CD8-positive, alpha-beta memory T cell (primary cell): ENCODE measurements at places on chromosomes 5 and 9. TPM values are rescaled to one million over a fixed set of nuclear protein-coding genes. Genes with fewer than 3 reads are reported as not detected.

DNA sequence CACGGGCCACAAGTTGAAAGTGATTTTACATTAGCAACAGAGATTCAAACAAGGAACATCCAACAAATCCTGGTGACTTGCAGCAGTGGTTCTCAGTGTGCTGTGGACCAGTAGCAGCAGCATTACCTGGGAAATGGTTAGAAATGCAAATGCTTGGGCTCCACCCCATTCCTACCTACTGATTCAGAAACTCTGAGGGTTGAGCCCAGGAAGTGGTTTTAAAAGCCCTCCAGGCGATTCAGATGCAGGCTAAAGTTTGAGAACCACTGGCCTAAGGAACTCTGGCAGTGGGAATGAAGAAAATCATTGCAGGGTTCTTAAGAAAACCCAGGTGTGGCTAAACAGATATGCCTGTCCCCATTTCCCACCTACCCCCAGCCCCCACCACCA lies 398.8 kb downstream of the ENC1 start:
- no peak for DNase-seq
- H3K36me3 ChIP-seq: no peaks in the 10 kb centered on the region
- no peaks in the 10 kb centered on the region for H3K27me3 ChIP-seq

- H3K4me1 ChIP-seq: peaks cover 3% of the 10 kb centered on the region
- no peaks in the 10 kb centered on the region for H3K36me3 ChIP-seq
- no peaks in the 10 kb centered on the region for H3K27me3 ChIP-seq
- H3K27ac ChIP-seq: no peak overlapping the region
- no peak overlapping the region for H3K4me3 ChIP-seq
Measured at GRCh38 chr5:65830856-65831255, 95.5 kb upstream of the ERBIN start.

DNA sequence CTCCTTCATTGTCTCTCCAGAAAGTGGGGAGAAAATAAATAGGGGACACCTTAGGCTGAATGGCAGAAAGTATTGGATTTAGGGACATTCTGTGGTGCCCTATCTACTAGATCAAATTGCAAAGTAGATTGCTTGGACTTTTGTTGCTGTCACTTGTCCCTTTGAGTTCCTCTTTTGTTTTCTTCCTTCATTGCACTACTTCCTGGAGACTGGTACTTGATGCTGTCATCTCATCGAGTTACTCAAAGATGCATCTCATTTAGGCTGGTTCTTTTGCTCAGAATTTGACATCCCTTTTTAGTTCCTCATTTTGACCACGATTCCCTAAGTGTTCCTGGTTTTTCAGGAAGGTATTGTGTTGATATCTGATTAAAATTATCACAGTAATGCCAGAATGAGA lies 137.6 kb downstream of the ADGRV1 start:
- H3K27ac ChIP-seq: no peak overlapping the region
- no peaks in the 10 kb centered on the region for H3K36me3 ChIP-seq

GRCh38 chr5:154630410-154630809 lies 124.8 kb upstream of the LARP1 start:
- no peaks in the 10 kb centered on the region for H3K27me3 ChIP-seq
- H3K36me3 ChIP-seq: no peaks in the 10 kb centered on the region
- H3K27ac ChIP-seq: no peak overlapping the region
- no peak for DNase-seq
- H3K4me3 ChIP-seq: no peak overlapping the region

BSPRY gene
- 0.55 TPM for polyA plus RNA-seq

ELL2 gene
- 5.0 TPM for polyA plus RNA-seq

- no peaks in the 10 kb centered on the region for H3K4me1 ChIP-seq
- DNase-seq: no peak
- no peaks in the 10 kb centered on the region for H3K27me3 ChIP-seq
Measured at GRCh38 chr5:101943784-101944183, 352.3 kb downstream of the SLCO4C1 start.

PCDHGA4 gene
- not detected for polyA plus RNA-seq

OSTF1 gene
- polyA plus RNA-seq: 170 TPM

KIAA1958 gene
- 2.4 TPM for polyA plus RNA-seq

- H3K27me3 ChIP-seq: no peaks in the 10 kb centered on the region
- no peak for DNase-seq
- no peak overlapping the region for H3K4me3 ChIP-seq
- no peak overlapping the region for H3K27ac ChIP-seq
Measured at GRCh38 chr9:80732506-80732905, 956.8 kb downstream of the TLE1 start.

LCN15 gene
- not detected for polyA plus RNA-seq

OGN gene
- polyA plus RNA-seq: 0.18 TPM

DNA sequence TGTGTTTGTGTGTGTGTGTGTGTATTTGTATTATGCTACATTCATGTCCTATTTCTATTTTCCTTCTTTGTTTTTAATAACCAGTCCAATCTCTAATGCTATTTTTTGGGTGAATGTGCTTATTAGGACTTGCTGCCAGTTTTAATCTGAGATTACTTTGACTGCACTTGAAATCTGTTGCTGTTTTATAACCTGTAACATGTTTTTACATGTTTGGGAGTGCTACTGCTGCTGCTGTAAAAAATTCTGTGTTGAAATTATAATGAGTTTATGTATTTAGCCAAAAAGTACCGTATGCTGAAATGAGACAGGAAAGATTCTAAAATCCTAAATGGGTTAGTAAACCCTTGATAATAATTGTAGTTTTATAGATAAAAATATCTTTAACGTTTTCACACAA lies 104.7 kb upstream of the SSBP2 start:
- no peak overlapping the region for H3K27ac ChIP-seq
- H3K36me3 ChIP-seq: no peaks in the 10 kb centered on the region
- no peak overlapping the region for H3K4me3 ChIP-seq
- no peak for DNase-seq
- H3K27me3 ChIP-seq: no peaks in the 10 kb centered on the region

ADAM19 gene
- 4.1 TPM for polyA plus RNA-seq

DNA sequence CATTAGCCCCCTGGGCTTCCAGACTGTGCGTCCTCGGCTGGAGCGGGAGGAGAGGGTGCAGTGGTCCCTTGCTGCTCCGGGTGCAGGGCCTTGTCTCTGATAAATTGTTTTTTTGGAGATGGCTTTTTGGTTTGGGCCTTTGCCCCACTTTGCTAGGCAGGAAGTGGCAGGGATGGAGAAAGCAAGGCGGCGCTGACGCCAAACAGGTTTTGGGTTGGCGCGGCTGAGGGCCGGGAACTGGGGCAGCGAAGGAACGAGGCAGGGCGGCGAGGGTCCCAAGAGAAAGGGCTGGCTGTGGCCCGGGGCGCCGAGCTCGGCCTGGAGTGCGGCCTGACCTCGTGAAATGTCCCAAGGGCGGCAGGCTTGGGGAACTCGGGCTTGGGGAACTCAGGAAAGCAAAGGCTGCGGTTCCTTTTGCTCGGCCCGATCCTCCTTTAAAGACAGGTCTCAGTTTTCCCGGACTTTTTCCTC lies 4.1 kb downstream of the LHX2 start:
- DNase-seq: no peak
- H3K4me3 ChIP-seq: no peak overlapping the region
- H3K27ac ChIP-seq: no peak overlapping the region
- H3K36me3 ChIP-seq: no peaks in the 10 kb centered on the region
- peaks cover 69% of the 10 kb centered on the region for H3K27me3 ChIP-seq

- DNase-seq: no peak
- no peaks in the 10 kb centered on the region for H3K4me1 ChIP-seq
- no peak overlapping the region for H3K27ac ChIP-seq
- H3K4me3 ChIP-seq: no peak overlapping the region
- no peaks in the 10 kb centered on the region for H3K36me3 ChIP-seq
Measured at GRCh38 chr5:72723581-72723980, 92.9 kb upstream of the TNPO1 start.

DNA sequence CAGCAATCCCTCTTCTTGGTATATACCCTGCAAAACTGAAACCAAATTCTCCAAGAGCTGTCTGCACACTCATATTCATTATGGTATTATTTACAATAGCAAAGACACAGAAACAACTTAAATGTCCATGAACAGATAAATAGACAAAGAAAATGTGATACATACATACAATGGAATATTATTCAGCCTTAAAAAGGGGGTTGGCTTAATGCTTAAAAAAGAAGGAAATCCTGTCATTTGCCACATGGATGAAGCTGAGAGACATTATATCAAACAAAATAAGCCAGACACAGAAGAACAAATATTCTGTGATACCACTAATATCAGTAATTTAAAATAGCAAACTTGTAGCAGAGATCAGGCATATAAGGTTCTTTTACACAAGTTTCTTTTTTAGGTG lies 46.5 kb upstream of the GAS1 start:
- H3K36me3 ChIP-seq: no peaks in the 10 kb centered on the region
- no peaks in the 10 kb centered on the region for H3K27me3 ChIP-seq
- DNase-seq: no peak
- no peak overlapping the region for H3K27ac ChIP-seq
- H3K4me1 ChIP-seq: no peaks in the 10 kb centered on the region

LHX3 gene
- polyA plus RNA-seq: not detected

NOL8 gene
- 37.0 TPM for polyA plus RNA-seq

MCIDAS gene
- not detected for polyA plus RNA-seq

DNA sequence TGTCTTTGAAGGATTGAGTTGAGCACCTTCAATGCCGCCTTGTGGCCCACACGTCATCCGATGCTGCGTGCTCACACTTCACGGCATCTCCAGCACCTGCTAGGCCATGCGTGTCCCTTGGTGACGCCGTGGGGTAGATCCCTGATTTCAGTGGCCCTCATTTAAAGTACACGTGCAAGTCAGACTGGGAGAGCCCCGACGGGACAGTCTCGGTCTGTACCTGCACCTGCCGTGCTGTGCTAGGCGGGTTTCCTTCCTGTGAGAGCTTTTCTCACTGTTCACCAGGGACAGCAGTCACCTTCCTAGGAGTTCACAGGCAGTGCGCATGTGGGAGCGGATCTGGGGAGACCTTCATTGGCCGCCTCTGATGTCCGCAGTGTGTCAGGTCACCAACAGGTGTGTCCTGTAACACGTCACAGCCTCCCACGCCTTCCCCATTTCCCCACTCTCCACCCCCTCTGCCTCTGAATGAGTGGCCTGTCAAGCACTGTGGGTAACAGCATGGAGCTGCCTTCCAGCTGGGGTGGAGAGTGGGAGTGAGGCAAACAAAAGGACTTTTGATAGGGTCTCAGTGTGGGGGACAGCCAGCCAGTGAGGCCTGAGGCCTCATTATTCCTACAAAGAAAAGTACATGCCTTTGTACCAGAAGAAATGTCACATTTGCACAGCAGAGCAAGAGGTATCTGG lies 236.4 kb downstream of the FANCC start:
- DNase-seq: no peak
- H3K36me3 ChIP-seq: no peaks in the 10 kb centered on the region
- no peaks in the 10 kb centered on the region for H3K4me1 ChIP-seq
- H3K27me3 ChIP-seq: no peaks in the 10 kb centered on the region
- H3K27ac ChIP-seq: no peak overlapping the region

DNA sequence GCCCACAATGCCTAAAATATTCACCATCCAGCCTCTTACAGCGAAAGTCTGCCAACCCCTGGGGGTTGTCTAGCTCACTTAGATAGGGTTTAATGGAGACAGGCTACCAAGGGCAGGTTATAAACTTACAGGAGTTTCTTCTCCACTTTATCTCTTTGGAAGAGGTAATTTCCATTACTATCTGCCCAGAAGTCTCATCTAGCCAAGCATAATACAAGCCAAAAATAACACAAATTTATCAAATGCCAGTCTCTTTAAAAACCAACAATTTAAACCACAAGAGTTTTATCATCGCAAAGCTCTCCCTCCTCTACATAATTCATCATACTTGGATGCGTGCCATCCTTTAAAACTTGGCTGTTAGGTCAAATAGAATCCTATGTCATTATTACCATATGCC lies 6.2 kb downstream of the RBM22 start:
- no peaks in the 10 kb centered on the region for H3K27me3 ChIP-seq
- H3K4me3 ChIP-seq: no peak overlapping the region
- peaks cover 9% of the 10 kb centered on the region for H3K4me1 ChIP-seq
- no peak overlapping the region for H3K27ac ChIP-seq
- no peak for DNase-seq

CCL21 gene
- polyA plus RNA-seq: not detected
